T-helper 2 cell treated with Interferon-gamma antibody and Interleukin-4, amounts not matched to agents 5 μg/mL and 100 μg/mL, for 36 hours (primary cell): ENCODE measurements at places on chromosomes 3 and 15.

- no peak for DNase-seq
Measured at GRCh38 chr3:4753073-4753691, 226.1 kb upstream of the BHLHE40 start.

GRCh38 chr3:150170852-150171520 lies 200.3 kb upstream of the PFN2 start:
- no peak for DNase-seq

- no peak for DNase-seq
Measured at GRCh38 chr3:111762537-111762936, 96.5 kb upstream of the PHLDB2 start.

DNA sequence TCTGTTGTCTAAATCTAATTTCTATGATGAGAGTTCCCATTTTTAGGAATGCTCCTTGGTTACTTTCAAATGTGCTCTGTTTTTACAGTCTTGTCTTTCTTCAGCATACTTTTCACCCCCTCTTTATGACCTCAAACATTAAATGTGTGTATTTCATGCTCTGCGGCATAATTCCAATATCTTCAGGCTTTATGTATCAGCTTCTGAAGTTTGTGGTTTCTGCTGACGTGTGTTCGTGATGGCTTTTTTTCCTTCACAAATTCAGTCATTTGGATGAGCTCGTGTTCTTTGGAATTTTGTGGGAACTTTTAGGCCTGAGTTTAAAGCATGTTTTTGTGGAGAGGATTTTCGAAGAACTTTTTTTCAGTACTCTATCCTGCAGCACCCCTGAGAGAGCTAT lies 97.7 kb upstream of the CHRNA7 start:
- DNase-seq, result no peak

DNA sequence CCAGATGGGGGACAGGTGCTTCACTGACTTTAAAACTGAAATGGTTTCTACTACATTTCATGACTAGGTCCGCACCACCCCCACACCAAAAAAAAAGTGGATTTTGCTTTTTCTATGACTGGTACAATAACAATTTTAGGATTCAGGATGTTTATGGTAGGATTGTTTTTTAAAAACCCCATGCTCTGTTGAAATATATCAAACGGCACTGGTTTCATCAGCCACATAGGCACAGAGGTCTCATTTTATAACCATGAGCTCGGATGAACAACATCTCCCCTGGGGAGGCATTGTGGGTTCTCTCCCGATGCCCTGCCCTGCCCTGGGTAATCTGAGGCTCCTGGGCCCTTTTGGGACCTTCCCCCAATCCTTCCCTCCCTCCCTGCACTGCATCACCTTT lies 202.7 kb upstream of the KBTBD8 start:
- no peak for DNase-seq

- no peak for DNase-seq
Measured at GRCh38 chr15:57567891-57568290, 23.8 kb upstream of the MYZAP start.

- no peak for DNase-seq
Measured at GRCh38 chr3:57038466-57039164, 21.8 kb upstream of the SPATA12 start.

DNA sequence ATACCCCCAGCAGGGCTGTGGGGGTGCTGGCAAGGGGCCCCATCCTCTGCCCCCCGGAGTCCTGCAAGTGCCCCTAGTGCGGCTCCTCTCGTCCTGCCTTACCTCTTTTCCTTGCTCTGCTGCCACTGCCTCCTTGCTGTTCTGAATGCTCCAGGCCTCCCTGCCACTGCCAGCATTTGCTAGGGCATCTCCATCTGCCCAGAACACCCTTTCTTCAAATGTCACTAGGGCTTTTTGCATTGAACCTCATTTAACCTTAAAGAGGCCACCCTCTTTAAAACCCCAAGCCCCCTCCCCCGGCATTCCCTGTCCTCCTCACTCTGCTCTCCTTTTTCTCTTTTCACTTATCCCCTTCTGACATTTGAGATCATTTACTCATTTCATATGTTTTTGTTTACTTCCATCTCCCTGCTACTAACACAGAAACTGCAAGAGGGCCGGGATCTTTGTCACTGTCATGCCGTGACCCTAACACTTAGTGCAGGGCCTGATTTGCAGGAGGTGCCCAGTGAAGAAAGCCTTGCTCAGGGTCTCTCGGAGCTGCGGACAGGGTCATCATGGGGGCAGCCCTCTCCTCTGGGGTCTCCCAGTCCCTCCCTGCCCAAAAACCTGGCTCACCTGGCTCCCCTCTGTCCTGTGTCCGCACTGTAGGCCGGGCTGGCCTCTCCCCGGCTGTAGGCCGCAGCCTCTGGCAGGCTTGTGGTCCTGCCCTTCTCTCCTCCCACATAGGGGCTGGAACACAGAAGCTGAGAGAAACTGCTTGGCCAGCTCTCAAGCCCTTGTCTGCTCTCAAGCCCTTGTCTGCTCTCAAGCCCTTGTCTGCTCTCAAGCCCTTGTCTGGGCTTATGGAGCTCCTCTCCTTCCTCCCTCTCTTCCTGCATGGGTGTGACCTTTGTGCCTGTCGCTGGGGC lies at the start of gene ACOX2:
ACOX2 (minus strand) TSS at position 690 of the 911 bp plus-strand sequence. CDS start 2,084 bp downstream, outside the sequence.
- DNase-seq, result no peak

GRCh38 chr3:1037631-1038030 lies 55.2 kb upstream of the CNTN6 start:
- no peak for DNase-seq

GRCh38 chr3:154126651-154127050 lies 5.5 kb downstream of the ARHGEF26 start:
- no peak for DNase-seq

DNA sequence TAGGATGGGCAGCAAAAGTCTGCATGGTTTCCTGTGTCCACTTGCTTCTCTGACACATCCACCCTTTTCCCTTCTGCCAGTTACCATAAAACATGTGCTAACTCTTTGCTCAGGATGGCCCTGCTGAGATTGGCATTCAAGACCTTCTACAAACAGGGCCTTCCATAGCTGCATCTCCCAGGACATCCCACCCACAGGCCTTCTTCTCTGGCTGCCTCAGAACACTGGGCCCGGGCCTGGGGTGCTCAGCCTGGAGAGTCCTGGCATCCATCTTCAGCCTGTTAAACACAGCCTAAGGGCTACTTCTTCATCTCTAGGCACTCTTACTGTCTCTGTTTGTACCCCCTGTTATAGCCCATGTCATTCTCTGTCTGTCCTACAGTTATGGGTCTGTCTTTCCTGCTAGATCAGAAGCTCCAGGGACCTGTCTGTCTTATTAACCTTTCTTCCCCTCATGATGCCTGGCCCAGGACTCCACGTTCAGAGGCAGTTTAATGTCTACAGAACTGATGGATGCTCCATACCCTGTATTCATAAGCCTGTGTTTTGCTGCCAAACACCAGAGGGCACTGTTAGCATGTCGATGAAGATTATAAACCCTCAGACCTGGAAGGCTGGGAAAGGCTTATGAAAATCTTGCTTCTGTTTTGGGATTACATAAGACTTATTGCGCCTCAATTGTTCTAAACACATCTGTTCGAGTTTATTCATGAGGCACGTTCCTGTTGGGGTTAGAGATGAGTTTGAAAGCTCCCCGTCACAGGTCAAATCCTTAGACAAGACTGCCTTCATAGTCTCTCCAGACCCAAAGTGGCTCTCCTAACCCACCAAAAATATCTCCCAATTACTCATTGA lies 16.5 kb downstream of the SEMA3G start:
- DNase-seq, result no peak

GRCh38 chr3:46893763-46894162 lies 16.2 kb downstream of the PTH1R start:
- DNase-seq, result no peak

DNA sequence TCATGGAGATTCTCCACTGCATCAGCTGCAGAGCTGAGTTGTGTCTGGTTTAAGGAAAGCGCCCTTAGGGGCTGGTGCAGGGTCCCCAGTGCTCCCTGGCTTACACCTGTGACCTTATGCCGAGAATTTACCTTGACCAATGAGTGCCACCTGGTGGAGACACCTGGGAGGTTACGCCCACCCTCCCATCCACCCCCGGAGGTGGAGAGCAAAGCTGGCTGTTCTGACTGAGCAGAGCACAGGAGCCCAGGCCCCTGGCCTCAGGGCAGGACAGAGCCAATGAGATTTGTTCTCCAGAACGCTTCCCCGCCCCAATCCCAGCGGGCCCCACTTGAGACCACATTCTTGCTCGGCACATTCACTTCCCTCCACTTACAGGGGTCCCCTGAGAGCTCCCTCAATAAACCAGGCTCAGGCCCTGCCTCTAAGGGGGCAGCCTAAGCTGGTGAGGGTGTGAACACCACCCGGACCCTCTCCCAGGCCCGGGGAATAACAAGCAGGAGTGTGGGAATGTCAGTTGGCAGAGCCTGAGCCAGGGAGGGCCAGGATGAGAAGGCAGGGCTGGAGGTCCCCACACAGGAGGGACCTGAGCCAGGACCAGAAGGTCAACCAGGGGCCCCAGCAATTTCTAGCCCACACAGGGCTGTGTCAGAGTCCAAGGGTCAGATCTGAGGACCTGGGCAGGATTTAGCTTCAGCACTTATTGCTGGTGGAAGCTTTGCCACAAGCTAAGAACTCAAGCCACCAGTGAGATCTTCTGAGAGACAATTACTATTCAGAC lies 117.1 kb downstream of the TPRA1 start:
- DNase-seq, result no peak

DNA sequence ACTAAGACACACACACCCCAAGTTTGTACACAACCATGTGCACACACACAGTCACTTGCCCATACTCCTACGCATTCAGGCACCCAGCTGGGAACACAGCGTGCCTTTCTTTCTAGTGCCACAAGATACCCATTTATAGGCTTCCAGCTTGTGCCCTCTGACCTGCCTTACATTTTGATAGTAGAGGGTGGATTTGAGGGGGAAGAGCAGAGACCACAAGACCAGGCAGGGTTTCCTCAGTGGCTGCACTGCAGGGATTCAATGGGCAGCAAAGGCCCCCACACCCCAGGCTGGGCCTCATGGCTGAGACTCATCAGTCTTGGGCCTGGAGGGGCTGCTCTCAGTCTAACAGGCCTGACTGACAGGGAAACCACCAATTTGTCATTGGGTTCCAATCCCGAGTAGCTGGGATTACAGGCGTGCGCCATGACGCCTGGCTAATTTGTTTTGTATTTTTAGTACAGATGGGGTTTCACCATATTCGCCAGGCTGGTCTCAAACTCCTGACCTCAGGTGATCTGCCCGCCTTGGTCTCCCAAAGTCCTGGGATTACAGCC lies 18.8 kb upstream of the ANKDD1A start:
- peak; percentile 53 for DNase-seq

GRCh38 chr3:23254835-23255234 lies 51.7 kb downstream of the UBE2E2 start:
- no peak for DNase-seq

GRCh38 chr3:31367518-31367917 lies 165.2 kb upstream of the STT3B start:
- DNase-seq, result no peak

DNA sequence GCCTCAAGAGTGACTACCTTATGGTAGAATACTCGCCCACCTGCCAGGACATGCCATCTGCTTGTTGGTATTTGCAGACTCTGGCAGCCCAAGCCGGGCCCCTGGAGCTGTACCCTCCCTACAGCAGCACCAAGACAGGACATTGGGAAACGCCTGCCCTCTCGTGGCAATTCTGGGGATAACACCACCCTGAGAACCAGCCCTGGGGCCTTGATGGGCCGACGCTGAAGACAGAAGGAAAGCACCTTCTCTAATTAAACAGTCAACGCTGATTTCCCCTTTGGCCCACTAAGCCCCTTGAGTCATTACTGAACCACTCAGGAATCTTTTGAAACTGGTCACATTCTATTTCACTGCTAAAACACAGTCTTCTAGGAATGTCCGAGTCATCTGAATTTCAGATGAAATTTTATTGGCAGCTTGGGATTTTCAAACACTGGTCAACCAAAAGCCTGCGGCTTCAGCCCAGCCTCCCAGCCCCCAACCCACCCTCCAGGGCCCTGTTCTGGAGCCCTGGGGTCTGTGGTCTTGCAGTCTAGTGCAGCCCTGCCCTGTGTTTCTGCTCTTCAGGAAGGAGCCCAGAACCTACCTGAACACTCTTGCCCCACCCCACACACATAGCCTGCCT lies 91.3 kb downstream of the TMEM266 start:
- peak; percentile 63 for DNase-seq
